Daoy (cell line): ENCODE measurements at places on chromosomes 16 and 17.

DNA sequence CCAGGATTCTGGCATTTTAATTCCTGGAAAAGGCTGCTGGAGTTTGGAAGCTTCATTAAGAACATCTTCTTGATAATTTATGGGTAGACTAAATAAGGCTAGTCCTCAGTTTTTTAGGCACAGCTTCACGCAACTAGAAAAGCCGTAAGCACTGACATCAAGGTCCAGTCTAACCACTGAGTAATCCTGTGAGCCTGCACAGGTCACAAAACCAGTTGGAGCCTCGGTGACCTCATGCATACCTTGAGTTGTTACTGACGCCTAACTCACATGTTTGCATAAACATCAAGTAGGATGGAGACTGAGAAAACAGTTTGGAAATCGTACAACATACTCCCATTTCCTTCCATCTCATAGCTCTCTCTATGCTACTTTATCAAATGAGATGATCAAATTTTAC, 63.8 kb upstream of the RCVRN start:
- DNase-seq = no peak

GRCh38 chr16:55876854-55877253, 1.7 kb upstream of the CES5A start:
- DNase-seq = peak; percentile 52

DNA sequence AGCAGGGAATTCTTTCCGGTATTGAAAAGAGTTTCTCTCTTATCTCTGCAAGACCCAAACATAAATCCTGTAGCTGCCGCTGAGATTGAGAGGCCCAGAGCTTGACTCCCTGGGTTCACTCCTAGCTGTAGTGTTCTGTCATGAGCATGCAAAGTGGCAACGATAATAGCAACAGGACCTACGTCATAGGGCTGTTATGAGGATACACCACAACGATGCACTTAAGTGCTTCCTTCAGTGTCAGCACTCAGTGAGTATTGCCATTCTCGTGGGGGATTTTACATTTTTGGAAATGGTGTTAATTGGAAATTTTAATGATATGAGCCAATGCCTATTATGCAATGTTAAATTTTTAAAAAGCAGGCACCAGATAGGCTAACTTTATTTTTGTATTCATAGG, 199.8 kb downstream of the CYLD start:
- DNase-seq = no peak

DNA sequence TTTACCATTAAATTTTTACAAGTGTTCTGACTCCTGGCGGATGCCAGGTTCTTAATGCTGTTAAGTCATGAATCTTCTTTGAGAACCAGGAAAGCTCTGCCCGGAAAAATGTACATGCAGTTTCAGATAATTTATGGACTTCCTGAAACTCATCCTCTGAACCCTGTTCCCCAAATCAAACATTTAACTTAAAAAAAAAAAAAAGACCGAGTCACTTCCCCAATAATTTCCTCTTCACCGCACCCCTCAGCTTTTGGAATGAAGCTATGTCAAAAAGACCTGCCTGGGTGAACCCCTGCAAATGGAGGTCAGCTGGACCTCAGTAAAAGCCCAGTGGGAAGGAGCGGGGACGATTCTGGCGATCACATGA, 15.0 kb downstream of the ZNF232 start:
- DNase-seq = no peak
